ENCODE measurements at places on chromosomes 1 and 21. TPM values are rescaled to one million over a fixed set of nuclear protein-coding genes. Genes with fewer than 3 reads are reported as not detected.

SPRR2E gene
- polyA plus RNA-seq = not detected

HTR6 gene
- polyA plus RNA-seq = not detected

SPATA21 gene
- polyA plus RNA-seq = not detected

FCRL6 gene
- polyA plus RNA-seq = not detected

LAPTM5 gene
- not detected for polyA plus RNA-seq

MROH9 gene
- 0.09 TPM for polyA plus RNA-seq

FCER1A gene
- polyA plus RNA-seq = not detected

KCTD3 gene
- 26.0 TPM for polyA plus RNA-seq

CDCA8 gene
- polyA plus RNA-seq = 0.44 TPM

PAQR6 gene
- 0.20 TPM for polyA plus RNA-seq

UCHL5 gene
- 73.1 TPM for polyA plus RNA-seq

MSH4 gene
- polyA plus RNA-seq = 0.11 TPM

CHIA gene
- not detected for polyA plus RNA-seq

TARBP1 gene
- polyA plus RNA-seq = 22.4 TPM

EFNA1 gene
- 1.4 TPM for polyA plus RNA-seq

NUF2 gene
- 2.9 TPM for polyA plus RNA-seq

NUP210L gene
- polyA plus RNA-seq = 0.27 TPM

ZYG11B gene
- 18.8 TPM for polyA plus RNA-seq

MYBPH gene
- not detected for polyA plus RNA-seq

RGS13 gene
- polyA plus RNA-seq = not detected

BCAR3 gene
- 1.6 TPM for polyA plus RNA-seq

HSD3B2 gene
- polyA plus RNA-seq = not detected

EFCAB14 gene
- polyA plus RNA-seq = 17.9 TPM

LDLRAD1 gene
- not detected for polyA plus RNA-seq

EPHA10 gene
- polyA plus RNA-seq = not detected

PPIAL4G gene
- polyA plus RNA-seq = 0.38 TPM

KIAA1614 gene
- 0.07 TPM for polyA plus RNA-seq

PDE4B gene
- 6.1 TPM for polyA plus RNA-seq

ZMYND12 gene
- polyA plus RNA-seq = 9.0 TPM

PLCH2 gene
- 0.22 TPM for polyA plus RNA-seq

SGIP1 gene
- 149 TPM for polyA plus RNA-seq

UROD gene
- 65.3 TPM for polyA plus RNA-seq

IFFO2 gene
- 0.50 TPM for polyA plus RNA-seq

SLC45A3 gene
- polyA plus RNA-seq = not detected

POU3F1 gene
- polyA plus RNA-seq = not detected

HPCA gene
- 1.0 TPM for polyA plus RNA-seq

CALML6 gene
- polyA plus RNA-seq = not detected

ARHGEF10L gene
- 1.2 TPM for polyA plus RNA-seq

TRIM63 gene
- polyA plus RNA-seq = not detected

ADORA1 gene
- polyA plus RNA-seq = 1.4 TPM

POGK gene
- 20.9 TPM for polyA plus RNA-seq

CLDN19 gene
- polyA plus RNA-seq = not detected

PTPRC gene
- polyA plus RNA-seq = 1.3 TPM

PLD5 gene
- 10.0 TPM for polyA plus RNA-seq

CA14 gene
- polyA plus RNA-seq = 2.5 TPM

OR4F29 gene
- not detected for polyA plus RNA-seq

KPRP gene
- polyA plus RNA-seq = not detected

FMO5 gene
- polyA plus RNA-seq = 4.6 TPM

OR2L5 gene
- not detected for polyA plus RNA-seq

KCNK2 gene
- 1.1 TPM for polyA plus RNA-seq

CDCP2 gene
- polyA plus RNA-seq = not detected

Measured in Purkinje cell (primary cell).